ENCODE measurements at places on chromosomes 5 and 9.

- DNase-seq, result no peak
Measured at GRCh38 chr5:72849546-72849945, 33.1 kb downstream of the TNPO1 start.

GRCh38 chr5:39652036-39652435 lies 227.3 kb upstream of the DAB2 start:
- no peak for DNase-seq

DNA sequence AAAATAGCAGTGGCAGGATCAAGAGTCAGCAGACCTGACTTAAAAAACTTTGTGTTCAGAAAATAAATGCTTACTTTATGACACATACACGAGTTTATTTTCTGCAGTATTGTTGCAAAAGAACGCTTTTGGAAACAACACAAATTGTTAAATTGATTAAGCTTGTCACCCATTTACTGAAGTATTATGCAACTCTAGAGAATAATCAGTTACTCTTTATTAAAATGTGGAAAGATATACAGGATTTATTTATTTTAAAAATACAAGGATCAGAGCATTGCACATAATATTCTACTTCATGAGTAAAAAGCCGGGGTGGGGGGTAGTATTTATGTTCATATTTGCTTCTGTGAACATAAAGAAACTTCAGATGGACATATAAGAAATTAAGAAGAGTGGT lies 20.0 kb downstream of the FYB1 start:
- no peak for DNase-seq

GRCh38 chr5:54895816-54896341 lies 89.5 kb downstream of the ESM1 start:
- DNase-seq, result no peak

DNA sequence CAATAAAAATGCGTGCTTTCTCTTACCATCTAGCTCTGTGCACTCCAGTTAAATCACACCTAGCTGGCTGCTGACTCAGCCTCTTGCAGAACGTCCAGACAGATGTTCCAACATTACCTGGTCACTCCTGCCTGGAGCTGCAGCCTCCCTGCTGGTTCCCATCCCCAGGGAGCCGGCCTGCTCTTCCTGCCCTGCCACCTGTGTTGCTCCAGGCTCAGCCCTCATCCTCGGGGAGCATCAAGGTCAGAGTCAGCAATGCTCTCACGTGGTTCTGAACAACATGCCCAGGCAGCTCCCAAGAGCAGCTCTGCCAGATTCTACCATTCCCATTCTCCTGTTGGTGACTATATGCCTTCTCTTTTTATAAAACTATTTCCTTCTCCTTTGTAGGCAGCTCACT lies 81.3 kb downstream of the GADD45G start:
- DNase-seq, result no peak

DNA sequence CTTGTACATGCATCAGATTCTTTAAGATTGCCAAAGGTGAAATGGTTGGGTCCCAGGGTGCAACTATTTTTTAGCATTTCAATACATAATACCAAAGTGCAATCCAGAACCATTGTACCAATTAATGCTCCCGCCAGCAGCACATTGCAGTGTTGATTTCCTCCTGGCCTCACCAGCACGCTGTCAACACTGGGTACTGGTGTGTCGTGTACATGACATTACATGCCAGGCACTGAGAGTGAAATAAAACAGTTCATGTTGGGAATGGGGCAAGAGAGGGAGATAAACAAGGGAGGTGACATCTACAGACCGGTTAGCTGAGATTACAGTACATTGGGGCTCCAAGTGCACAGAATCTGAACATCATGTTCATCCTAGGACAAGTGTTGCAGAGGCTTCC lies 37.8 kb downstream of the HMGCS1 start:
- DNase-seq, result no peak

- DNase-seq, result no peak
Measured at GRCh38 chr9:123399803-123400378, 43.9 kb downstream of the CRB2 start.

DNA sequence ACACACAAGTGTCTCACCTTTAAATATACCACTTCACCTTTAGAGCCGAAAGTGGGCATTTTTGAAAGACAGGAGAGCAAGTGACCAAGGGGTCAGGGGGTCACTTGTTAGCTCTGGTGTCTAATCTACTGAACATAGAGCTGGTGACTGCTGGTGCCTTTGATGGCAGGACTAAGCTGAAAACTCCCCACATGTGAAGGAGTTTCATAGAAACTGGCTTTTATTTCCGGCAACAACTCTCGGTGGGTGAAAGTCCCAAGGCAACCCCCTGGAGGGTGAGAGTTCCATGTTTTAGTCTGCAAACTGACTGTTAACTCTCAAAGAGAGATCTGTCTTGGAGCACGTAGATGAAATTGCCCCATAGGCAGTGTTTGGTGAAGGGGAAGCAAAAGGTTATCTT lies 466.9 kb downstream of the DMRTA1 start:
- no peak for DNase-seq

DNA sequence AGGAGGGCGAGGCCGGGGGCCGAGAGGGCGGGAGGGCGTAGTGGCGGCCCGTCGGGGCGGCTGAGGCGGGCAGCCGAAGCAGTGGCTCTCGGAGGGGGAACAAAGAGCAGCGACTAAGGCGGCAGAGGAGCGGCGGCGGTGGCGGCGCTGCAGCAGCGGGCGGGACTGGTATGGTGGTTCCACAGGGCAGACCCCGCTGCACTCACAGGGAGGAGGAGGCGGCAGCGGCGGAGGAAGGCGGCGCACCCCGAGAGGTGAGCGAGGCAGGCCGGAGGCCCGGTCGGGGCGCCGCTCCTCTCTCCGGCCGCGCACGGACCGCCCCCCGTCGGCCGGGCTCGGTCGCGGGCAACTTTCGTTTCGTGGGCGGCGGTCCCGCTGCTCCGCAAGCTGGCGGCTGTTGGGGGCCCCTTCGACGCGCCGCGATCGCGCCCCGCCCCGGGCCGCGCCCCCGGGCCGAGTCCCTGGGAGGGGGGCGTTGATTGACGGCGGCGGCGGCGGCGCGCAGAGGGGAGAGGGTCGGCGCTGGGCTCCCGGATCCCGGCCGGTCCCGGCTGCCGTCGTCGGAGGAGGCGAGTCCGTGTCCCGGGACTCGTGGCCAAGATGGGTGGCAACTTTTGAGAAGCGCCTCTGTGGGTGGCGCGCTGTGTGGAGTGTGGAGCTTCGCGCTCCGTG lies 467 bp downstream of the CNOT6 start:
- DNase-seq, result peak; percentile 61

- DNase-seq, result no peak
Measured at GRCh38 chr9:35646153-35646532, 4.6 kb downstream of the SIT1 start.

GRCh38 chr9:88828492-88828974 lies 162.7 kb upstream of the S1PR3 start:
- DNase-seq, result no peak

GRCh38 chr5:169343766-169344165 lies 42.8 kb upstream of the SLIT3 start:
- DNase-seq, result no peak

DNA sequence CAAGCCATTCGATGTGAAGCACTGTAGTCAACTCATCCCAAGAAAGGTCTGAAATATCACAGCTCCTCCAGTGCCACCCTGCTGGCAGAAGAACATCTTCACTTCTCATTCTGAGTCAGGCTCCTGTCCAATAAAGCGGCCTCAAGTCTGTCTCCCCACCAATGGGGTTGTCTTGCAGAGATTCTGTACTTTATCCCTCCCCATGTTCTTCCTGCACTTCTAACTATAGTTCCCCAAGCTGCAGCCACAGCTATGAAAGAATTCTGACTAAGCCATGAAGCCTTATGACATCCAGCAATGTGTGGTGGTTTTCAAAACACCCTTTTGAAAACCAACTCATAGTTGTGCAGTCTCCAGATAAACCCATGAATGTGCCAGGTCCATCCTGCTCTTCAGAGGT lies 6.8 kb downstream of the MACROH2A1 start:
- DNase-seq, result no peak

- no peak for DNase-seq
Measured at GRCh38 chr9:6917162-6917561, 159.4 kb downstream of the KDM4C start.

DNA sequence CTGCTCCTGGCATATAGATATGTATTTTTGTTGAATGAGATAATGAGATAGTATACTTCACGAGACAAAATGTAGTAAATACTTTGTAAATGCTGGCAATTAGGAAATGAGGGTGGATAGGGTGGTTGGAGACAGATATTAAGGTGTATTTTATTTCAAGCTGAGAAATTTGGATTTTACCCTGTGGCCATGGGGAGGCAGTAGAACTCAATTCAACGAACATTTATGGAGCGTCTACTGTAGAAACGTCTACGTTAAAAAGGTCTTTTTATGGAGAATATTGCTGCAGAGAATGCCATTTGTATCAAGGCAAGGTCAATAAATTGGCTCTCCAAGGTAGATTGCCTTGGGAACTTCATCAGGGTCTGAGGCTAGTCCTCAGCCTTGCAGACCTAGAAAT lies 21.5 kb upstream of the RALGPS1 start:
- DNase-seq, result no peak

- DNase-seq, result no peak
Measured at GRCh38 chr9:124527781-124528180, 20.6 kb upstream of the NR5A1 start.

GRCh38 chr9:138022121-138022741 lies 144.6 kb downstream of the CACNA1B start:
- no peak for DNase-seq

GRCh38 chr5:168086746-168087145 lies 204.7 kb upstream of the WWC1 start:
- DNase-seq, result no peak

DNA sequence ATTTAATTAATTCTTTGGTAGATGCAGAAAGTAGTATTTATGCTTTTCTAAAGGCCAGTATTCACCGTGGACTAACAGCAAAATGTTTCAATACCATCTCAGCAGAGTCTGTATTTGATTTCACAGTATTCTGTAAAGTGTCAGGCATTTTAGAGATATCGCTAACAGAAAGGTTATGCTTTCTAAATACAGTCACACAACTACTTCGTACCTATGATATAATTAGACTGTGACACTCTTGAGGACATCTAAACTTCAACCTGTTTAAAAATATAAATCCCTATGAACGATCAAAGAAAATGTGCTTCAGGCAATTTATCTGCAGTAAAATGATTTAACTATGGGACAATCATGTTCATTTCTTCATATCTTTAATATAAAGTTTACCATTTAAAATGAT lies 41.7 kb upstream of the JAK2 start:
- DNase-seq, result no peak

DNA sequence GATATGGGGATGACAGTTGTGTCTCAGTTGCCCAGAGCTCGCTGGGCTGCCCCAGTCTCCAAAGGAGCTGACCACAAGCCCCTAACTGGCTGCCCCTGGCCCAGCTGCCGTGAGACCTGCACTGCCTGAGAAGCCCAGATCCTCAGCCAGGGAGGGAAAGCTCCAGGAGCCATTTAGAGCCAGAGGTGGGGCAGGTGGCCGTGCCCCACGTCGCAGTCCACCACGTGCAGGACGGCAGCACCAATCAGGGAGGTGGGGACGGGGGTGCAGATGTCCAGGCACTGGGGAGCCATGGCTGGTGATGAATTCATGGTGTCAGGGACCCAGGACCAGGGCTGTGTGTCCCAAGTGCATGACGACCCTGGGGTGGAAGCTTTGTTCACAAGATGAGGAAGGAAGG lies 13.4 kb downstream of the PRRX2 start:
- DNase-seq, result no peak

DNA sequence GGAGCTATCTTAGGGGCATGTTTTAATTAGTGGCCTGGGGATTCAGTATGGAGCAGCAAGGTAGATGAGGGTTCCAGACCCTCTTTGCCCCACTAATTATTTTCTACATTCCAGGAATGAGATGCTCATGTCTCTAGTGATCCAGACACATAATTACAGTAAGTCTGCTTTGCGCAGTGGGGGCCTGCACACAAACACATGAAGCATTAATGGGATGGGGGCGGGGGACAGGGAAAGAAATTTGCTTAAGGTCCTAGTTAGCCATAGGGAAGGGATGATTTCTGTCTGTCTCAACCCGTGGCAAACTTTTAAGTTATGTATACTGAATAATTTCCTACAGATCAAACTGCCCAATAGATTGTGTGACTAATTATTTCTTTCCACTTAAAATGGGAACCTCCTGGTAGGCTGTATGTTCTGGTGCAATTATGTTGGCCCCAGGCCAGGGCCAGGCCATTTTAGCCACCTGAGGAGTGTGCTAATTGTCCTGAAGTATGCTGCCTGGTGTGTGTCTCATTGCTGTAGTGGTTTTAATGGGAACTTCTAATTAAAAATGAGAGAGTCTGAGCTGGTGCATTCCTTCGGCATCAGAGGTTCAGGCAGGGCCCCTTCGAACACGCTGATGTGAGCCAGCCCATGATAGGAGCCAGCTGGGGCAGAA lies 134.4 kb downstream of the PTTG1 start:
- DNase-seq, result no peak

DNA sequence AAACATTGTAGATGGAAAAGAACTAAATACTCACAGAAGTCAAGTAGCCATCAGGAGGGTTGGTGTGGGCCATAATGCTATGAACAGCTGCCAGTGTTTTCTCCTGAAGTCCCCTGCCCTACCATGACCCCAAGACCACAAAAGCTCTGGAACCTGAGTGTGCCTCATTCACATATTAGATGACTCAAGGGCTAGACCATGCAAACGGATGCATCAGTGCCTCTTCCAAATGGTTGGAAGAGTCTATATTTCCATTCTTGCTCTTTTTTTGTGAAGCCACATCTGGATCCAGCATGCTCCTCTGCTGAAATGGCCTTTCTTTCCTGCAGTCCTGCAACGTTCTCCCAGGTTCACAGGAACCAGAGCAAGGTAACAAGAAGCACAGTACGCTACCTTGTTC lies 136.6 kb upstream of the EPB41L4A start:
- DNase-seq, result no peak

- DNase-seq, result no peak
Measured at GRCh38 chr5:140246378-140247122, 56.4 kb downstream of the PFDN1 start.

DNA sequence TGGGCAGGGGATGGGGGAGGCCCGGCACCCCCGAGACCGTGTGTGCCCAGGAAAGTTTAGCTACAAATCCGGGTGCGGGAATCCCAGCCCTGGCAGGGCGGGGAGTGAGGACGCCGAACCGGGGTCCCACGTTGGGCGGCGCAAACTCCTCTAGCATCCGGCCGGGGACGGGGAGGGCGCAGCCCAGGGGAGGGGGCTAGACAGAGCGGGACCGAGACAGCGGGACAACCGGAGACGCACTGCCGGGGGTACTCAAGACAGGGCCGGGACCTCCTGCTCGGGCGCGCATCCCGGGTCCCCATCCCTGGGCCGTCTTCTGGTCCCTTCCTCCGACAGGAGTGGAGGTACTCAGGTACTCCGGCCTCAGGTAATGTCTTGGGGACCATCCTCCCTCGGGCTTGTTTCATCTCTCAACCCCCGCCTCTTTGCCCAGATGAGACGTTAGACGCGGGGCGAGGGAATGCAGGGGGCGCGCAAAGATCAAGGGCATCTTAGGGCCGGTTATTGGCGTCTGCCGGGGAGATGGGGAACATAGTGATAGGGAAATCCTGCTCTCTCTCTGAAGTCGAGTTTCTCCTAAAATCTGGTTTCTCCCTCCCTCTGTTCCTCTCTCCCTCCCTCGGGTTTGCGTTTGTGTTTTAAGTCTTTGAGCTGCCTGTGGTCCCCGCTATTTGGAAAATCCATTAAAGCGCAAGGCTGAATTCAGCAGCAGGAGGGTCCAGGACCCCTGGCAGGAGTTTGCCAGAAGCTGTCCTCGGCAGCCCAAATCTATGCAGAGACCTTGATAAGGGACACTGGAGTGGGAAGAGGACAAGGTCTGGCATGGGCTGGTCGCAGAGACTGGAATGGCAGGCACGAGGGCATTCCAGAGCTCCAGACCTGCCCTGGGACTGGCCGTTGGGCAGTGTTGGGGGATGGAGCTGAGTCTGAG lies 815 bp downstream of the PDZD2 start:
- no peak for DNase-seq
